ENCODE measurements at places on chromosomes 11 and 22.

- DNase-seq = peak; percentile 31
Observed at GRCh38 chr11:123061403-123062157, at the start of gene HSPA8. TSS of gene HSPA8 (minus strand) at chr11:123062136. CDS start at chr11:123061324, 812 bp downstream.

- DNase-seq = no peak
Observed at GRCh38 chr22:49690454-49690853, 137.2 kb downstream of the BRD1 start.

- no peak for DNase-seq
Observed at GRCh38 chr11:71999362-71999761, 653 bp downstream of the IL18BP start.

- no peak for DNase-seq
Observed at GRCh38 chr22:22547226-22547625, 11.8 kb downstream of the PRAME start.

DNA sequence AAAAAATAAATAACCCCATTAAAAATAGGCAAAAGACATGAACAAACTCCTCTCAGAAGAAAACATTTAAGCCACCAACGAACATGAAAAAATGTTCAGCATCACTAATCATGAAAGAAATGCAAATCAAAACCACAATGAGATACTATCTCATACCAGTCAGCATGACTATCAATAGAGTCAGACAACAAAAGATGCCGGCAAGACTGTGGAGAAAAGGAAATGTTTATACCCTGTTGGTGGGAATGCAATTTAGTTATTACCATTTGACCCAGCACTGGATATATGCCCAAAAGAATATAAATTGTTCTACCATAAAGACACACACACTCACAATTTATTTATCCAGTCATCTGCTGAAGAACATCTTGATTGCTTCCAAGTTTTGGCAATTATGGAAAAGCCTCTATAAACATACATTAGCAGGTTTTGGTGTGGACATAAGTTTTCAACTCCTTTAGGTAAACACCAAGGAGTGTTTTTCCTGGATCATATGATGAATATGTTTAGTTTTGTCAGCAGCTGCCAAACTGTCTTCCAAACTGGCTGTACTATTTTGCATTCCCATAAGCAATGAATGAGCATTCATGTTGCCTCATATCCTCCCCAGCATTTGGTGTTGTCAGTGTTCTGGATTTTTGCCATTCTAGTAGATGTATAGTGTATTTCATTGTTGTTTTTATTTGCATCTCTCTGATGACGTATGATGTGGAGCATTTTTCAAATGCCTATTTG is 28.0 kb downstream of the OR8D1 start:
- no peak for DNase-seq

GRCh38 chr11:57343825-57344224 is 5.7 kb downstream of the P2RX3 start:
- no peak for DNase-seq

DNA sequence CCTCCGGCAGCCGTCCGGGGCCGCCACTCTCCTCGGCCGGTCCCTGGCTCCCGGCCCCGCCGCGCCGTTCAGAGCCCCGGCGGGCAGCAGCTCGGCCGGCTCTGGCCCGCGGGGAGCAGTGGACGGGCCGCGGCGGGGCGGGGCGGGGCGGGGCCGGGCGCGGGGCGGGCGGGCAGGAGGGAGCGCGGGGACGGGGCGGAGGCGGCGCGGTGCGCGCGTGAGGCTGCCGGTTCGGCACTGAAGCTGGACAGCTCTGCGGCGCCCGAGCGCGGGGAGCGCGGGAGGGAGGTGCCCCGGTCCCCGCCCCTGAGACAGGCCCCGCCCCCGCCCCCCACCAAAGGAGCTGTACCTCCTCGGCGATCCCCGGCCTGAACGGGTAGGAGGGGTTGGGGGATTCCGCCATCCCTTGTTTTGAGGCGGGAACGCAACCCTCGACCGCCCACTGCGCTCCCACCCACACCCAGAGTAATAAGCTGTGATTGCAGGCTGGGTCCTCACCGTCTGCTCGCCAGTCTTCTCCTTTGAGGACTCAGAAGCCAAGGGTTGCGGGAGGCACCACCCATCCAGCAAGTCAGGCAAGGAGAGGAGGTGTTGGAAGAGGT is at the start of gene DRD2:
Gene DRD2, minus strand, starts transcription at position 239 of the 602 bp plus-strand sequence. CDS start 50,747 bp downstream, outside the sequence.
- no peak for DNase-seq

DNA sequence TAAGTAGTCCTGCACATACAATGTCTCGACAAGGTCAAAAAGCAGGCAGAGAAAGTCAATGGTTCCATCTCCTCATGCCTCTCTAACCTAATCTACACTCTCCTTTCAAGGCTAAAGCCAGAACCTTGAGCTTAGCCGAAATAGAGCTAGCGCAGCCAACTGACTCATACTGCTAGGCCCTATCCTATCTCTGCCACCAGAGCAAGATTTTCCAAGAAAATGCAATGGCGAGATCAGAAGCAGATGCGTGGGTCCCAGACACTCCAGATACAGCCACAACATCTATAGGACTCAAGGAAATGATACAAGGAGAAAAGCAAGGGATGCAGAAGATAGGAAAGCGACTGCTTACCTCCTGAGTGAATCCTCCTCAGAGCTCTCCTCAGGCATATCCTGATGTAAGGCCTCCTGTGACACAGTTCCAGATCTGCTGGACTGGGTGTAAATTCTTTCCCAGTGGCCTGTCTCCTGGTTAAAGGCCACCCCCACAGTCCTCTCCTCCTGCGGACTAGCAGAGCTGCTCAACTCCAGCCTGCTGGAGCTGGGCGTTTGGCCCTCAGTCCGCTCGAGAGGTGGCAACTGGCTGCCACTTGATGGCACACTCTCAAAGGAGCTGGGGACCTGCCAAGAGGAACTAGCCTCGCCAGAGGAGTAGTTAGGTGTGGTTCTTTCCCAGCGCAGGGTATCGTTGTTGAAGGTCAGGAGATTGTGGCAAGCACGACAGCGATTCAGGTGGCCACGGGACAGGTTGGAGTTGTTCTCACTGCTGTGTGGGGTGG is 52.0 kb downstream of the AMBRA1 start:
- no peak for DNase-seq
